ENCODE measurements at places on chromosomes 16 and 17.
A peak's percentile ranks its signal among the peaks of the same experiment; 100 is the strongest.

- no peak for DNase-seq
These were observed 13.8 kb downstream of the COPRS start for GRCh38 chr17:31845291-31845690.

DNA sequence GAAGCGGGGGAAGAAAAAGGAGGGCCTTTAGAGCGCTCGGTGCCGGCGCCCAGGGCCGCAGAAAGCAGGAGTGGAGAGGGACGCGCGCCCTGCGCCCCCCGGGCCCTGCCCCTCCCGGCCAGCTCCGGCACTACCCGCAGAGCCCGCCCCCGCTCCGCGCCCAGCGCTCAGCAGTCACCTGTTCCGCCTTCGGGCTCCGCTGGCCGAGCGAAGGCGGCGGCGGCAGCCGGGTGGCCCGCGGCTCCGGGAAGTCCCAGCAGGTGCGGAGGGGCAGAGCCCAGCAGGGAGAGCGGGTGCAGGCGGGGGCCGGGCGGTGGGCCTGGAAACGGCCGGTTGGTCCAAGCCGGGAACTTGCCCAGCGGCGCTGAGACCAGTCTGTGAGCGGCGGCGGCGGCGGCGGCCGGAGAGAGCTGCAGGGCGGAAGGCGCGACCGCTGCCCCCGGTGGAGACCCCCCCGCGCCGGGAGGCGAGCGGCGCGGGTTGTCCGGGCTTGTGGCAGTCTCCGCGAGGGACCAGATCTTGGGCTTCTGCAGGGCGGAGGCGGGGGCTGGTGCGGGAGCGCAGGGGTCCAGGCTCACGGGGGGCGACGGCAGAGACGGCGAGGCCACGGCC, 2.2 kb downstream of the IRX3 start:
- no peak for DNase-seq

GRCh38 chr17:31811101-31811500, 47.9 kb downstream of the COPRS start:
- no peak for DNase-seq

GRCh38 chr16:80803339-80804055, 901 bp downstream of the CDYL2 start:
- peak; percentile 51 for DNase-seq

DNA sequence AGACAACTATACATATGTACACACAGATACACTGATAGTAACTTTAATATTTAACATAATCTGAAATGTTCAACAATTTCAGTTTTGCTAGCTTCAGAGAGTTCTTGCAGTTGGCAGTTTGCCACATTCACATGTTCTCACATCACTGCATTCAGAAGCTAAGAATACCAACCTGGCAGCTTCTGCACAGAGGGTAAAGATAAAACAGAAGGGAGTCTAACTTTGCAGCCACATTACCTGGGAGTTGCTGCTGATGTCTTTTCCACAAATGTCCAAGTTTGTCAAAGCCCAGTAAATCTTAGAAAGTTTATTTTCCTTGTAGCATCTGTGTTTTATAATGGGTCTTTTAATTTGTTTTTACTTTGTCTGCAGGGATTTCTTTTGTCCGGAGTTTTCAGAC, 332.0 kb downstream of the BCAS3 start:
- DNase-seq = no peak
